Naive B cell (primary cell): ENCODE measurements at places on chromosomes 5 and 9.
A peak's percentile ranks its signal among the peaks of the same experiment; 100 is the strongest.

DNA sequence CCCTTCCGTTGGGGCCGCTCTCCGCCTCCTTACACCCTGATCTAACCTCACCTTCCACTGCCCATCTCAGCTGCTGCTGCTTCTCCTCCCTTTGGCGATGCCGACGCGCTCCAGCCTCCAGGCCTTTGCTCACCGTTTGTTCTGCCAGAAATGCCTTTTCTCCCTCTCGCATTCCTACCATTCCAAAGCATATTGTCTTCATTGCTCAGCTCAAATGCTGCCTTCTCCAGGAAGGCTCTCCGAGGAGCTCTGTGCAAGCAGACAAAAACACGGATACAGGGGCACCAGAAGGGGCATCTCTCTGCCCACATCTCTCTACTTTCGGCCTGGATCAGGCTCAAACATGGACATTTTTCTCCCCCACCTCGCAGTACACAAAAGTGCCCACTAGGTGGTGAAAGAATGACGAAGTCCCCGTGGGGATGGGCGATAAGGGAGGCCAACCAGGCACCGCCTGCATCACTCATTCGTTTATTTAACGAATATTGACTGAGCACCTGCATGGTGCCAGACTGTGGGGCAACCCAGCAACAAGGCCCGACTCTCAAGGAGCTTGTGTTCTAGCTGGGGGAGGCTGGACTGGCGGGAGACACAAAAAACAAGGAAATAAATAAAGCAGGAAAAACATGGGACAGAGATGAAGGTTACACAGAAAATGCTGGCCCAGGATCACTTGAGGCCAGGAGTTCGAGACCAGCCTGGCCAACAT, 7.3 kb upstream of the GRHPR start:
- peak; percentile 74 for DNase-seq

GRCh38 chr5:32504989-32505596, 60.6 kb upstream of the ZFR start:
- DNase-seq, result no peak

DNA sequence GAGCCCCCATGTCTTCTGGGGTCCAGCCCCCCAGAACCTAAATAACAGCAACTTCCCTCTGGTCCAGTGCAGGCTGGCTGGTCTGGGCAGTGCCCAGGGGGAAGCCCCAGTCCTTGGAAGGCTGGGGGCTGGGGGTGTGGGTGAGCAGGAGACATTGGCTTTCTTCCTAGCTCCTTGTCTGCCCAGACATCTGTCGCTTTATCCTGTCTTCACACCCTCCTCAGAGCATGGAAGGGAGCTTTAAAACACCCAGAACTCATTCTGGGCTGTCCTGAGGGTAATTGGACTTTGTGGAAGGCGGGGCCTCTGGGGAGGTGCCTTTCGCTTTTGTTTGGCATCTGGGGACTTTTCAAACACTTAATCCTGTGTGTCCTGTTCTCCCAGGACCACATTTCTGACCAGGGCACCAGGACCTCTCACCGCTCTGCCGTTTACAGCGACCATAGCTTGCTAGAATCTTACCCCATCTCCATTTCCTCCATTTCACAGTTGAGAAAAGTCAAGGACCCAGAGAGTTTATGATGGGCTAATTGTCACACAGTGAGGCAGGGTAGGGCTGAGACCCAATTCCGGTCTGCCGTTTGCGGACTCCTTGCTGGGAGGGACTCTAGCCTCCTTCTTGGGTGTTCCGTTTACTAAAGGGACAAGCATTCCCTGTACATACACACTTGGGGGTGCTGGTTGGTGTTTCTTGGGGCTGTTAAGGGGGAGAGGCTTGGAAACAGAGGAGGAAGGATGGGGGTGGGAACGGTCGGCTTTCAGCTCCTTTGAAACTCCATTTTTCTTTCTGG, 1.1 kb downstream of the GSN start:
- no peak for DNase-seq

DNA sequence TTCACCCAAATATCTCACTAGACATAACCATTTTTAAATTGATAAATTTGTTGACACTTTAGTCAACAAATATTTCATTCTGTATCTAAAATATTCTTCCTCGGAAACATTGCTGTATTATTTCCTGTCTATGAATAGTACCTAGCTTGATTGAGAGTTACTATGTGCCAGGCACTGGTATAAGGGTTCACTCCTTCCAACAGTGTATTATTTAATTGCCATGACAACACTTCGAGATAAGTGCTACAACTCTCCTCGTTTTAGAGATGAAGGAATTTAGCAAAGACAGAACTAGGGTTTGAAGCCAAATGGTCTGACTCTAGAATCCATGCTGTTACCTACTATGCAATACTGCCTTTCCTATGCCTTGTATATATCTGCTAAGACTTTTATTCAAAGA, 287.2 kb downstream of the YTHDC2 start:
- no peak for DNase-seq

DNA sequence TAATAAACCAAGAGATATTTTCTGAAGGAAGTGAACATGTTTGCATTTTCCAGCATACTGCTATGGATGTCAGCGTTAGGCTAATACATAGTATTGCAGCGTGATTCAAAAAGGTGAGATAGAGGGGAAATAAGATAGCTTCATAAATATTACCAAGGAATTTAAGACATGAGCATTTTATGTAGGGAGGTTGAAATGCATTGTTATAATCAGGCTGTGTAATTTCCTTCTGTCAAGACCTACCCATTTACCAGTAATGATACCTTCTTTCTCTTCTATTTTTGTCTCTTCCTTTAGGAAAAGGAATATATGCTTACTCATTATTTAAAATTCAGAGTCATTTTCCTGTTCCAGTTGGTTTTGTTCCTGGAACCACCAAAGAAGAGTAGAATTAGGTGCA, 33.3 kb downstream of the PIK3R1 start:
- no peak for DNase-seq

GRCh38 chr5:96648593-96648992, 13.6 kb upstream of the CAST start:
- DNase-seq, result no peak

DNA sequence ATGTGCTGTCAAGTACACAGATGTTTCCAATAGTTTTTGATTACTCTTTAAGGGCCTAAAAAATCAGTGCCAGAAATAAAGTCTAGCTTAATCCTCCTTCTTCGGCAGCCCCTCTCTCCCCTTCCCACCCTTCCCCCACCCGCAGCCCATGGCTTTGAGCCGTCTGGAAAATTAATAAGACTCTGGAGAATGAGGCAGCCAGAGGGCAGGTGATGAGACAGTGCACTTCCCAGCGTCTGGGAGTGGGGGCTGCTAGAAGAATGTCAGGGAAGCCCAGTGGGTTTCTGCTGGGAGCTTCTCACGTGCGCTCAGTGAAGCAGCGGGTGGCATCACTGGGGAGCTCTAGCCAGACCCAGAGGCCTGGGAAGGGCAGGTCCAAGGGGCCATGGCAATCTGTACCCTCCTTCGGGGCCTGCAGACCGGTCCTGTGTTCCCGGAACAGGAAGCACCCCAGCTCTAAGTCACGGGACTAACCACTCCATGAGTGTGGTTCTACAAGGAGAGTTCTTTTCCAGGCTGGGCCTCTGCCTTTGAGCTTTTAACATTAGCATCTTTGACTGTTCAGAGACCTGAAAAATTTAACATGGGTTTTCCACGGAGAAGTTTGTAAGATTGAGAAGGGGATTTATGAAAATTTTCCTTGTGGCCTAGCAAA, 164.8 kb upstream of the OTULINL start:
- no peak for DNase-seq

- no peak for DNase-seq
Observed at GRCh38 chr9:124351672-124352468, 63.4 kb downstream of the PSMB7 start.

DNA sequence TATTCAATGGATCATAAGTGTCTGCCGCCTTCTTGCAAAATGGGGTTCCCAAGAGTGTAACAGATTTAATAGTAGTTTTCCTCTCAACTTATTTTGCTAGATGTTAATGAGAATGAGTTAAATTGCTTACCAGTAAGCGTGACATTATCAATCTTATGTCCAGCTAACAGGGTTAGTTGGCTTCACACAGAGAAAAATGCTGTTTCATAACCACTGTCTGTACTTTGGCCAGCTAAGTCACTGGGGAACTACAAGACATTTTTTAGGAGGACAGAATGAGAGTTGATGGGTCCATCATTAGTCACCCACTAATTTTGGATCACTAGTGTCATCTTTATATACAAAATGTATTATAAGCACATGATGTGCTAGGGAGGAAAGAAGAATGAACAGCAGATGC, 1.4 kb downstream of the CDC37L1 start:
- DNase-seq, result no peak

- no peak for DNase-seq
Observed at GRCh38 chr5:135471726-135472125, 19.6 kb upstream of the TIFAB start.

DNA sequence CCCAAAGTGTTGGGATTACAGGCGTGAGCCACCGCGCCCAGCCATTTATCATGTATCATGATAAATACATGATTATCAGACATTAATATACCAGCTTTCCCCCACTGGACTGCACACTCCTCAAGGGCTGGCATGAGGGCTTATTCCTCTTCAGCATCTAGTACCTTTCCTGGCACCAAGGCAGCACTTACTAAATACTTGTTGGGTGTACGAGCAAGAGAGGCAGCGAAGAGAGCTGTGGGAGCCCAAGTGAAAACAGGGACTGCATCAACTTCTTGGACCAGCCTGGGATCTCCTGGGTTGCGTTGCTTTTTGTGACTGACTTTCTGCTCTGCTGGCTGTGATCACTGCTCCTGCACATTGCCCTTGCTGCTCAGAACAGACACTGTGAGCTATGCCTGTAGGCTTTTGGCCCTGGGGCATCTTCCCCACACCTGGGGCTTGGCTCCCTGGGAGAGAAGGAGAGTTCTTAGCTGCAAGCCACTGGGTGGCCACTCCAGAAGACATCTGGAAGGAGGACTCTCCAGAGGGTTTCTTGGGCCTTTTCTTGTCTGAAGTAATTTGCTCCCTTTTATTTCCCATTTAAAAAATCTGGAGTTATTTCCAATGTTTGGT, 224.3 kb downstream of the NR3C1 start:
- DNase-seq, result no peak

- no peak for DNase-seq
Observed at GRCh38 chr9:36798350-36799065, 225.8 kb downstream of the MELK start.

GRCh38 chr5:102866237-102866600, 111.1 kb downstream of the PAM start:
- DNase-seq, result peak; percentile 4

GRCh38 chr5:170312666-170313065, 15.1 kb upstream of the LCP2 start:
- no peak for DNase-seq

DNA sequence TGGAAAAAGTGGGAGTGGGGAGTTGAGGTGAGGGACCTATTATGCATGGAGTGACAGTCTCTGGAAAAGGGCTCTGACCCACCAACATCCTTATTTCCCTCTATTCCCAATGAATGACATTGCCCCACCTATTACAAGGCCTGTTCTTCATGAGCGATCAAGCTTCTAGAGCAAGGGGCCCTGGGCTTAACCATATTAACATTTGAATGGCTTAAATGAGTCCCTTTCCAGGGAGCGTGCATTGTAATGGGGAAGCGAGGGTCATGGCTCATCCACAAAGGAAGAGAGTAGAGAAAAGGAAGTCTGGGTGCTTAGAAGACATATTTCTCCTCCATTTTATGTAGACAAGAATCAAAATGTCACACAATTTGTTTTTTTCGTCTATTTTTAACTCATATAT, 255.5 kb downstream of the CAAP1 start:
- DNase-seq, result no peak

- no peak for DNase-seq
Observed at GRCh38 chr9:135048758-135049444, 38.6 kb upstream of the OLFM1 start.

DNA sequence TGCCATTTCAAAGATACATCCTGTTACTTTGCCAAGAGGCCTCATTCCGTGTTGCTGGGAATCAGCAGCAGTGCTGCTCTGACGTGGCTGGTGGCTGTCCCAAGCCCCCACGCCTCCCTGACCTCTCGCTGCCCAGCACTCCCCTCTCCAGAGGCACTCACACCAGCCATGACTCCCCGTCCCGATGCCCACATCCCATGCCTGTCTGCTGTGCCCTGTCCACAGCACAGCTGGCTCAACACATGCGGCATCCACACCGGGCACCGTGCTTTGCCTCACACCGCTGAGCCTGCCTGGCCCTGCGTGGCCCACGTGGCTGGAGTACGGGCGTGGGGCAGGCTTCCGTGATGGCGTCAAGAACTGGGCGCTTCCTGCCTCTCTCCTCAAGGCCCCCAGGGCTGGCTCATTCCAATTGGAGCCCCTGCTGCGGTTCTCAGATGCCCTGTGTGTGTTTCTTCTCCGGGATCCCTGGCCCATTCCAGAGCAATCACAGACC, 7.8 kb upstream of the LCN1 start:
- DNase-seq, result no peak

DNA sequence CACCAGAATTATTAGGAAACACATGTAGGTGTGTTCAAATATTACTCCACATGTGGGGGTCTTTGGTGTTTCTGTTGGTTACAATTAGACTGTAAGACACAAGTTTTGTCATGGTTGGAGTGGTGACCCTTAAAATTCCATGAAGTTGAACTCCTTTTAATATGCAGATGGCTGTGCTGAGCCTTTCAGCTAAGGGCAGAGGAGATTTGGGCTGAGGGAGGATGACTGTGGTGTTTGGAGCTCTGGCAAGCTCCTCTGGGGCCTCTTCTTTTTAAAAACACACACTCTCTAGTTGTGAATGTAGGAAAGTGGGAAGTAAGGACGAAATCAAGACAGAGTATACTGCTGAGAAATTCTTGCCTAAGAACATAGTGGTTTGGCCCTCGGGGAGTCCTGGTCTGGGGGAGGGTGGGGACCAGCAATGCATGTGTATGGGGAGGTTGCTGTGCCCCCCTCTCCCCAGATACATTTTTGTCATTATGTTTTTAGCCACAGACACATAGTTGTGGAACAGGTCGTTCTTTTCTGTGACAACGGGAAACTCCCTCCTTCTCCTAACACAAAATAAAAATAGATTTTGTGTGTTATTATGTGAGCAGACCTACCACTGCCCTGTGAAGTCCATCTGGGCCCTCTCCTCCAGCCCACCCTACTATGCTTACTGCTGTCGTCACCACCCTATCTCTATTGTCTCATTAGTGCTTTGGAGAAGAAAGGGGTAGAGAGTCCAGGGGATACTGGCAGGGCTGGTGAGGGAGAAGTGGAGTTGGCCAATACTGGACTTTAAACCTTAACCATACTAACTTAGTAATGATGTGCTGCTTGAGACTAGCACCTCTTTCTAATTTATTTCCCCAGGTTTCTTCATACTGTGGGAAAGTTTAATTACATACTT, 10.0 kb downstream of the SMARCA2 start:
- DNase-seq, result no peak

- DNase-seq, result no peak
Observed at GRCh38 chr5:158559643-158560042, 540.1 kb downstream of the EBF1 start.

- DNase-seq, result no peak
Observed at GRCh38 chr5:6825678-6826244, 112.5 kb downstream of the TENT4A start.

GRCh38 chr9:97438666-97439065, 26.8 kb downstream of the TDRD7 start:
- DNase-seq, result no peak
